Stromal cell of bone marrow (primary cell): ENCODE measurements at places on chromosomes 2 and 18.

GRCh38 chr2:186032102-186032738, 293.6 kb downstream of the FSIP2 start:
- no peak for DNase-seq

- no peak for DNase-seq
Measured at GRCh38 chr2:43035922-43036321, 190.5 kb downstream of the ZFP36L2 start.

- DNase-seq, result no peak
Measured at GRCh38 chr2:99663641-99664040, 173.8 kb upstream of the REV1 start.

DNA sequence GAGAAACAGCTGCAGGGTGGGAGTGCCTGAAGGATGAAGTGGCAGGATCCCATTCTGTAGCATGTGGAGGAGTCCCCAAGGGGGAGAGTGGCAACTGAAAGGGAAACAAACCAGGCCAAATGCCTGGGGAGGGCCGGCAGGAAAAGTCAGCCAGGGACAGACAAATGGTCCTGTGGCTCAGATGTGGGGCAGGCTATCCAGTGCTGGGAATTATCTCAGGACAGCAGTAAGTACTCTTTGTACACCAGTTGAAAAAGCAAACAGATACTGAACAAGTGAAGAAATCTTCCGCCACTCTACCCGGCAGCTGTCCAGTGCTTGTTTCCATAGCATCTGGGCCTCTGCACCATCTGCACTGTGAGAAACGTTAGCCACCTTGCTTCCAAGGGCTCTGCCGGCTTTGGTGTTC, 408.9 kb downstream of the LRATD1 start:
- no peak for DNase-seq

GRCh38 chr2:205461169-205461568, 221.1 kb upstream of the NRP2 start:
- no peak for DNase-seq

GRCh38 chr2:202743613-202744012, 108.8 kb downstream of the FAM117B start:
- DNase-seq, result no peak

GRCh38 chr2:69975136-69975852, 13.9 kb upstream of the ASPRV1 start:
- no peak for DNase-seq

DNA sequence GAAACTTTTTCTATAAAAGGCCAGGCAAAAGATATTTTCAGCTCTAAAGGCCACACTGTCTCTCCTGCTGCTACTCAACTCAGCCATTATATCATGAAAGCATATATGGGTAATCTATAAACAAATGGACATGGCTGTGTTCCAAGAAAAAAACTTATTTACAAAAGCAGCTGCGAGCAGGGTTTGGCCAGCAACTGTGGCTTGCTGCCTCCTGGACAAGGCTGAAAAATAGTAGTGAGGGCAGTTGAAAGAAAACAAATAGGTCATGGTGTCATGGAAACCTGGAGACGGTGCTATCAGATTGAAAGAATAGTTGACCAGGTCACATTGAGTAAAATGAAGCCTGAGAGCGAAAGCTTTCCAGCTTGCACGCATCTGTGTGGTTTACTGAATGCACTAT, 89.2 kb upstream of the LRATD1 start:
- DNase-seq, result no peak

- peak; percentile 26 for DNase-seq
Measured at GRCh38 chr2:86764661-86765309, 25.9 kb downstream of the CD8A start.

GRCh38 chr2:179614121-179614520, 247.3 kb downstream of the ZNF385B start:
- DNase-seq, result no peak

- no peak for DNase-seq
Measured at GRCh38 chr2:146981921-146982320, 862.9 kb upstream of the ACVR2A start.

GRCh38 chr2:68653538-68653982, 10.2 kb downstream of the PROKR1 start:
- peak; percentile 44 for DNase-seq

DNA sequence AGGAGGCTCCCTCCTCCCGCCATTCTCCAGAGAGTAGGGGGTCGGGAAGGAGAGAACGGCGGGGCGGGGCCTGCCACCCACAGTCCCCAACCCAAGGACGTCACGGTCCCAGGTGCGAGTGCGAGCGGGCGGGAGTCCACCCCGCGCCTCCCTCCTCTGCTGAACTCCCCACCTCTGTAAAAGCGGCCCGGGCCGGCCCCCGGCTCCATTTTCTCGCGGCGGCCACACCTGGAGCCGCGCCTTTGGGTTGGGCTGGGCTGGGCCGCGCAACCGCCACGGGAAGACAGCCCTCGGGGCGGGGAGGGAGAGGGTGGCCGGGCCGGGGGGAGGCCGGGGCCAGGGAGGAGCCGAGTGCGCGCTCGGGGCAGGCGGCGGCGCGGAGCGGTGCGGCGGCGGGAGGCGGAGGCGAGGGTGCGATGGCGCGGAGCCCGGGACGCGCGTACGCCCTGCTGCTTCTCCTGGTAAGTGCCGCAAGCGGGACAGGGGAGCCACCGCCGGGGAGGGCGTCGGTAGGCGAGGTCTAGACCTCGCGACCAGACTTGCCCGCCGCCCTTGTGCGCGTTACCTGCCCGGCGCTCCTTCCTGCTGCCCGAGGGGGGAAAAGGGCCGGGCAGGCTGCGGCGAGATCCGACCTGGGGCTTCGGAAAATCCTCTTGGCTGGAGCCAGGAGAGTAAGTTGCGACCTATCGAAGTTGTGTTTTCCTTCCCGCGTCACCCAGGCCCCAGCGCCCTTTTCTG, at the start of gene DSG2:
DSG2 (plus strand) TSS at position 342 of the 738 bp plus-strand sequence; CDS start at position 417, 75 bp downstream.
- peak; percentile 14 for DNase-seq

- DNase-seq, result no peak
Measured at GRCh38 chr2:5343785-5344335, 348.3 kb upstream of the SOX11 start.

- DNase-seq, result no peak
Measured at GRCh38 chr2:13240789-13241487, 524.2 kb downstream of the TRIB2 start.

DNA sequence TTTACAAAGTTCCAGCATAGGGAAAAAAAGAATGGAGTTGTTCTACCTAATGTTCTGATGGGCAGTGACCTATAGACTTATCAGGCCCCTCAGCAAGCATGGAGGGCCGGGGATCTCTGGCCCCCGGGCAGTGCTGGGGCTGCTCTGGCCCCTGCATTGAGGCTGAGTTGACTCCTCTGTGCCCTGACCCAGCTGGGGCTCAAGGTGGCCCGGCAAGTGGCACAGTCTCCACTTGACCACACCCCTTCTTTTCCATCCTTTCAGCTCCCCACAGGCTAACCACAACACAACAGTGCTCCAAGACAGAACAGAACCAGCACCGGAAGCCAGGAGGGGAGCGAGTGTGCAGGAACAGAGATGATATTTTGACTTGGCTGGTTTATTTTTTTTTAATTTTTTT, 19.9 kb downstream of the TOGARAM2 start:
- no peak for DNase-seq

DNA sequence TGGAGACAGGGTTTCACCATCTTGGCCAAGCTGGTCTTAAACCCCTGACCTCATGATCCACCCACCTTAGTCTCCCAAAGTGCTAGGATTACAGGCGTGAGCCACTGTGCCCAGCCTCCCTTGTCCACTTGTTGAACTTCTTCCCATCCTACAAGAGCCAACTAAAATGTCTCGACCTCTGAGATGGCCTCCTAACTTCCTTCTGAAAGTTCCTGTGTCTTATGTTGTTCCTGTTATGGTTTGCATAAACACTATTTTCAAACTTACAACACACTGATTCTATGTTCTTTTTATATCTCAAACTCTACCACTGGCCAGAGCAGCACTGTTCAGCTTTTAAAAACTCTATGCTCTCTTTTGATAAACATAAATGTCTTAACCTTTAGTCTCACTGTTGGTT, 63.3 kb upstream of the UGP2 start:
- no peak for DNase-seq

- DNase-seq, result peak; percentile 37
Measured at GRCh38 chr18:69383186-69383585, 17.5 kb upstream of the DOK6 start.

DNA sequence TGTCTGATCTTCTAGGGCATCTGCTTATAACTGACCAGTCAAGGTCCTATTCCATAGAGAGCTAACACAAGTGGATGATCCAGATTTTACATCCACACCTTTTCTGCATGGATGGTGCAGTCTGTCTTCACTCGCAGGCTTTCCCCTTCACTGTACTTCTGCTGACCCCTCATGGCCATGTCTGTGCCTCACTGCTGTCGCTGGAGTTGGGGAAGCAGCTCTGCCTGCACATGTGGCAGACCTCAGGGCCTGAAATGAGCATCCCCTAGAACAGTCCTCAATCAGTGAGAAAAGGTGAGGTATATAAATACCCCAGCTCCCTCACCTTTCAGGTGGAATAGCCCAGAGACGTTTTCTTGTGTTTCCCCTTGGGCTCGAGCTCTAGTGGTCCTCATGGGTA, 233.8 kb downstream of the ANKRD36B start:
- DNase-seq, result no peak

- DNase-seq, result no peak
Measured at GRCh38 chr2:22855081-22855480, 529.9 kb upstream of the KLHL29 start.

DNA sequence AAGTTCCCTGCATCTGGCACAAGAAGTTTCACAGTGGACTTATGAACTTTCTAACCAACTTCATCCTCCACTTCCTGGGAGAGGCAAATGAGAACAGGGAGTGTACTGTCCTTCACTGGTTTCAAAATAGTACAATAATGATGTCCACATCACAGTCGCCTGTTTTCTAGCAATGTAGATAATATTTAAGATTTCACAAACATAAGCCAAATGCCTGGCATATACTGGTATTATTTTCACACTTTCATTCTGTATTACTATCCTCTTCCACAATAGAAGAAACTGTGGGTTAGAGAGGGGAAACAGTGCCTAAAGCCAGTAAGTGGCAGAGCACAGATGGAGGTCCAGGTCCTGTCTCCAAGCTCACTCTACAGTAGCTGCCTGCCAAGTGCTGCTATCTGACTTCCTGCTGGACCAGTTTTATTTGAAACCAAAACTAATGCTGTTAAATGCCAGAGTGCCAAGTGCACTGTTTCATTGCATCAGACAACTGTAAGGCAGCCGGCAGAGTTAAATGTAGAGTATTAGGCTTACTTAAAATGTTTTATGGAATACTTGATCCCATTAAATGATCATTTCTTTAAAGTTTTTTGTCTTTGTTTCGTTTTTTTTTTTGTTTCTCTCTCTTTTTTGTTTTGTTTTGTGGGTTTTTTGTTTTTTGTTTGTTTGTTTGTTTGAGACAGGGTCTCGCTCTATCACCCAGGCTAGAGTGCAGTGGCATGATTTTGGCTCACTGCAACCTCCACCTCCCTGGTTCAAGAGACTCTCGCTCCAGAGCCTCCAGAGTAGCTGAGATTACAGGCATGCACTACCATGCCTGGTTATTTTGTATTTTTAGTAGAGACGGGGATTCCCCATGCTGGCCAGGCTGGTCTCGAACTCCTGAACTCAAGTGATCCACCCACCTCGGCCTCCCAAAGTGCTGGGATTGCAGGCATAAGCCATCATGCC, 15.1 kb downstream of the COBLL1 start:
- no peak for DNase-seq

DNA sequence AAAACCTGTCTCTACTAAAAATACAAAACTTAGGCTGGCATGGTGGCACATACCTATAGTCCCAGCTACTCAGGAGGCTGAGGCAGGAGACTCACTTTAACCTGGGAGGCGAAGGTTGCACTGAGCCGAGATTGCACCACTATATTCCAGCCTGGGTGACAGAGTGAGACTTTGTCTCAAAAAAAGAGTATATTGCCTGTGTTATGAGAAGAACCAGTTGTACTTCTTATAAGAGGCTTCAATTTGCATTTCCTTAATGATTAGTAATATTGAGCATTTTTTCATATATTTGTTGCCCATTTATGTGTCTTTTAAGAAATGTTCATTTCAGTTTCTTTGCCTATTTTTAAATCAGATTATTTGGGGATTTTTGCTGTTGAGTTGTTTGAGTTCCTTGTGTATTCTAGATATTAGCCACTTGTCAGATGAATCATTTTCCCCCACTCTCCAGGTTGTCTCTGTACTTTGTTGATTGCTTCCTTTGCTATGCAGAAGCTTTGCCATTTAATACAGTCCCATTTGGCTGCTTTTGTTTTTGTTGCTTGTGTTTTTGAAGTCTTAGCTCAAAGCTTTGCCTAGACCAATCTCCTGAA, 75.8 kb upstream of the LRPPRC start:
- DNase-seq, result no peak

- DNase-seq, result no peak
Measured at GRCh38 chr2:240565333-240566202, 2.7 kb upstream of the RNPEPL1 start.

GRCh38 chr2:4678927-4679326, 975.6 kb downstream of the DCDC2C start:
- DNase-seq, result no peak

GRCh38 chr2:69306822-69307578, 80.0 kb downstream of the GFPT1 start:
- peak; percentile 61 for DNase-seq

GRCh38 chr2:42804338-42804737, 12.0 kb upstream of the HAAO start:
- no peak for DNase-seq

- DNase-seq, result no peak
Measured at GRCh38 chr2:47028171-47028570, 112.6 kb upstream of the MCFD2 start.

GRCh38 chr18:64134044-64134747, 14.7 kb downstream of the LINC00305 start:
- no peak for DNase-seq

- DNase-seq, result no peak
Measured at GRCh38 chr2:69509011-69509749, 71.9 kb upstream of the NFU1 start.

DNA sequence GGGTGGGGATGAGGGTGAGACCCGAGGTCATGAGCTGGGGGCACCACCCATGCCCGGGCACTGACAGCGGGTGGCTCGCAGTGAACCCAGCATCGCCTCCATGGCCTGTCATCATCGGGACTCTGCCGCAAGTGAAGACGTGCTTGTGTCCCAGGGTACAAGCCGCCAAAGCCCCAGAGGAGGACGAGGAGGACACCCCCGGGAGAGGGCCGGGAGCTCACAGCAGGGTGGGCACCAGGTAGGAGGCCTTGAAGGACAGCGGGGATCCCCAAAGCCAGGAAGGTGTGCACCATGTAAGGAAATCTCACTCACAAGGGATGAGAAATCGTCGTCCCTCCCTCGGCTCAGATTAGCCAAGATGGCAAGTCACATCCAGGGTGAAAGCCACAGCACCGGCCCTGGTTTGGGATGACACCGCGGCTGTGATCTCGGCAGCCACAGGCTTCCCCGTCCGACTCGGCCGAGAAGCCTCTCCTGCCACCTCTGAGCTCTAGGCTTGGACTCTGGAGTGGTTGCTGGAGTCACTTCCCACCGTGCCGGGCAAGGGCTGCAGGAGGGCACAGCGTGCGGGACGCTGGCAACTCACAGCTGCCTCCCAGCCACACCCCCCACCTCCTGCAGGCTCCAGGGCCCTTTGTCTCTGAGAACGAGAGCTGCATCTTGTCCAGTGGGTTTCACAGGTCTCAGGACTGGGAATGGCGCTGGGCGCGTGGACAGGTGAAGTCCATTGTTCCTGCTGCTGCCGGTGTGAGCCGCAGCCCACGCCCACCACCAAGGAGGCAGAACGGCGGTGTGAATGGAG, 81.6 kb upstream of the CTDP1 start:
- no peak for DNase-seq
